ENCODE measurements at places on chromosomes 12 and 14.
A peak's percentile ranks its signal among the peaks of the same experiment; 100 is the strongest.

DNA sequence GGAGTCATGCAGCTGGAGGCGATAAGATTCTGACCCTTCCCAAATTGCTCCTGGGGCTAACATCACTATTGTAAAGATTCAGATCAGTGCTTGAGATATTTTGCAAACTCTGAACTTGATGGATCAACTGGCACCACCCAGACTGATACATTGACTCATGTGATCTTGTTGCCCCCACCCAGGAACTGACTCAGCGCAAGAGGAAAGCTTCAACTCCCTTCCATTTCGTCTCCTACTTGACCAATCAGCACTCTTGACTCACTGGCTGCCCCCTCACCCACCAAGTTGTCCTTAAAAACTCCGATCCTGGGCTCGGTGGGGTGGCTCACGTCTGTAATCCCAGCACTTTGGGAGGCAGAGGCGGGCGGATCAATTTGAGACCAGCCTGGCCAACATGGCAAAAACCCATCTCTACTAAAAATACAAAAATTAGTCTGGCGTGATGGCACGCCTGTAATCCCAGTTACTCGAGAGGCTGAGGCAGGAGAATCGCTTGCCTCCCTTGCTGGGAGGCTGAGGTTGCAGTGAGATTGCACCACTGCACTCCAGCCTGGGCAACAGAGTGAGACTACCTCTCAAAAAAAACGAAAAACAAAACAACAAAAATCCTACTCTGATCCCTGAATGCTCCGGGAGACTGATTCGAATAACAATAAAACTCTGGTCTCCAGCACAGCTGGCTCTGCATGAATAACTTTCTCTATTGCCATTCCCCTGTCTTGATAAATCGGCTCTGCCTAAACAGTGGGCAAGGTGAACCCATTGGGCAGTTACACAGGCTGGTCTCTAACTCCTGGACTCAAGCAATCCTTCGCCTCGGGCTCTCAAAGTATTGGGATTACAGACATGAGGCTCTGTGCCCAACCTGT lies 9.8 kb upstream of the ARF6 start:
- DNase-seq, result no peak

DNA sequence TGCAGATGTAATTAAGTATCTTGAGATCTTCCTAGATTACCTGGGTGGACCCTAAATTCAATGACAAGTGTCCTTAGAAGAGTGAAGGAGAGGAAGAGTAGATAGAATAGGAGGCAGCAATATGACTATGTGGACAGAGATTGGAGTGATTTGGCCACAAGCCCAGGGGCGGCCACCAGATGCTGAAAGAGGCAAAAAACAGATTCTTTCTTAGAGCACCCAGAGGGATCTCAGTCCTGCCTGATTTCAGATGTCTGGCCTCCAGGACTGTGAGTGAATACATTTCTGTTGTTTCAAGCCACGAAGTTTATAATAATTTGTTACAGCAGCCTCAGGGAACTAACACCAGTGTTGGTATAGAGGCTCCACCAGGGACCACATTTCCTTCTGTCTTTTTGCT lies 67.3 kb downstream of the DACT1 start:
- DNase-seq, result no peak

DNA sequence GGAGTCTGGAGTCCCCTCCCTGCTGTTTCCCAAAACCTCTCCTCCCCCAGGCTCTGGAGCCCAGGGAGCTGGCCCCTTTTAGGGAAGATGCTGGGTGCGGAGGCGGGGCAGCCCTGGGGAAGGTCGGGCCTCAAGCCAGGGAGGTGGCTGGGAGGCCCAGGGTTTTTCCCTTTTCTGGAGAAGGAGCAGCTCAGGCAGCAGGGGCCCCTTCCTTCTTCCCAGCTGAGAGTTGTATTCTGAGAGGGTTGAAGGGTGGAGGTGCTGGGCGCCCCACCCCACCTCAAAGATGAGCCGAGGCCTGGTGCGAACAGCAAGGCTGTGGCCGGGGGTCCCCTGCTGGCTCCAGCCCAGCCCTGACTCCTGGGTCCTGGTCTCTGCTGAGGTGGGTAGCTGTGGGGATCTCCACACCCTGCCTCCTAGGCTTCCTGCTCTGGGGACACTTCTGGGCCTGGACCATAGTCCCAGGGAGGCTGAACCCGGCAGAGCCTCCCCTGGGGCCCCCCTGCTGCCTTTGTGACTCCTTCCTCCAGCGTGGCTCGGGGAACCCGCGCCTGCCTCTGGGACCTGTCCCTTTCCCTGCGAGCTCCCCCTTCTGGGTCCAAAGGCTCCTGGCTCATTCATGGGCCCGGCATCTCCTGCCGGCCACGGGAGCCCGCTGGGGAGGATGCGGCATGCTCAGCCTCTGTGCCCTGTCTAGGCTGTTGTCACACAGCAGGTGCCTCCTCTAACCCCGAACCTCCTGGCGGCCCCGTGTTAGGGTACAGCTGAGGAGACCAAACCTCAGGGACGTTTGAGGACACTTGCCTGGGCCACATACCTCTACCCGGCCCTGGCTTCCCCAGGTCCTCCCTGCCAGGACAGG lies 4.4 kb downstream of the TRMT61A start:
- no peak for DNase-seq

GRCh38 chr12:92739113-92739512 lies 36.3 kb downstream of the PLEKHG7 start:
- DNase-seq, result no peak

GRCh38 chr14:23694949-23695663 lies 58.9 kb downstream of the DHRS2 start:
- no peak for DNase-seq

- DNase-seq, result no peak
These were observed 203.9 kb downstream of the MYRFL start for GRCh38 chr12:70028918-70029317.

GRCh38 chr12:42958291-42958674 lies 368.7 kb upstream of the PRICKLE1 start:
- no peak for DNase-seq

GRCh38 chr14:76386944-76387782 lies 11.2 kb downstream of the ESRRB start:
- peak; percentile 77 for DNase-seq

DNA sequence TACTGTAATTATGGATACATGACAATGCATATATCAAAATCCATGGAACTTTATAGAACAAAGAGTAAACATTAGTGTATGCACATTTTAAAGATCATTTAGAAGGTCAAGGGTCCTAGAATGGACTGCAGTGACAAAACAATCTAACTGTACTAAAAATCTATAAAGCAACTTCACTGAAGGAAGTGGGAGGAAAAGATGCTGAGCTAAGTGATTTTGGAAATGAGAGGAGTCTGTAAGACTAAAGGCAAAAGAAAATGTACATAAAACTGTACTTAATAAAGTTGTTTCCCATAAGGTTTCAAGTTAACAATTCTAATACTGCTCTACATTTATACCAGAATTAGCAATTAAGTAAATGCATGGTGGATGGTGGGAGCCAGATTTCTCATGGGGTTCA lies 46.9 kb upstream of the HIF1A start:
- no peak for DNase-seq

DNA sequence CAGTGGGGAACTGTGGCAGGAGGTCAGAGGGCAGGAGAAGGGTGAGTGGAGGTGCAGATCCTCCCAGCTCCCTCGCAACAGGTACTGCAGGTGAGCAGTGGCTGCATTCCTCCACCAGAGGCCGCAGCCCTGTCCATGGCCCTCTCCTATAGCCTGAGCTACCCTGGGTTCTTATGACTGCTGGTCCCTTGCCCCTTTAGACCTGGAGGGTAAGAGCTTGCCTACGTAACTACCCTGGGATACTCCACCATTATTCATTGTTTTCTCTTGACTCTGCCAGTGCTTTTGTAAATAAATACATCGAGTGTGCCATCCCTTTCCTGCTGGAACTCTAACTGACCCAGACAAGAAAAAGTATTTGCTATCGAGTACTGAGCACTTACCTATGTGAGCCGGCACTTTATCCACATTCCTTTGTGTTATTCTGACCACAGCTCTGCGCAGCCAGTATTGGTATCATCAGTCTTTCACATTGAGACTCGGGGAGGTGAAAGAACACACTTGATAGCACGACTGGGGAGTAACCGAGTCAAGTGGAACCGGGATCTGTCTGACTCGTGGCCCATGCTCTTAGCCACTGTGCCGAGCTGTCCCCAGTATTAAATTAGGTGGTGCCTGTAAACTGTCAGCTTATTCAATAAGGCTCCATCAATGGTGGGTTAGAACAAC lies 38.5 kb downstream of the LTBP2 start:
- DNase-seq, result no peak

DNA sequence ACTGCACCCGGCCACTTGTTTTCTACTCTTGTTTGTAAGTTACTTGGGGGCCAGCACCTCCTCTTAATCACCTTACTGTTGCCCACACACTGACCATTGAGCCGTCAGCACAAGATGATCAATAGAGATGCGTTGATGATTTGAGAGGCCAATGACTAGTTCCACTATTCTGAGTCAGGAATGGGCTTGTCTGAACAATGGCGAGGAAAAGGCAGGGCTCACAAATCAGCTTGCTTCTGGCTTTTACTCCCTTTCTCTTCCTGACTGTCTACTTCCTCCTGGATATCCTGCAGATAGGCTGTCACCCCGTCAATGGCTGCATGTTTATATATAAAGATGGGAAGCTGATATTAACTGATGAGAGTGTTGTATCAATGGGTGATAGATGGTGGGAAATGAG lies 29.1 kb upstream of the HDAC7 start:
- DNase-seq, result no peak

- DNase-seq, result no peak
These were observed 94.6 kb downstream of the TMEM30B start for GRCh38 chr14:61186341-61187195.

GRCh38 chr12:103821773-103822172 lies 19.3 kb downstream of the NT5DC3 start:
- no peak for DNase-seq

DNA sequence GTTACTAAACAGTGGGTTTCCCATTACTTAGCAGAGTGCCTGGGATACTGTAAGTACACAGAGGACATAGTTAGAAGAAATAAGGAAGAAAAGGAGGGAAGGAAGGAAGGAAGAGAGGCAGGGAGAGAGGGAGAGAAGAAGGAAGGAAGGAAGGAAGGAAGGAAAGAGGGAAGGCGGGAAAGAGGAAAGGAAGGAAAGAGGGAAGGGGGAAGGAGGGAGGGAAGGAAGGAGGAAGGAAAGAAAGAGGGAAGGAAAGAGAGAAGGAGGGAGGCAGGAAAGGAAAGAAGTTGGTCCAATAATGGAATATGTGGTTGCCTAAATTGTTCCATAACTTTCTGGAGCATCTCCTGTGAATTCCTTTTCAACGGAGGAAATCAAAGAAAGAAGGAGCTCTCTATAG lies 1230.4 kb downstream of the AACS start:
- no peak for DNase-seq

DNA sequence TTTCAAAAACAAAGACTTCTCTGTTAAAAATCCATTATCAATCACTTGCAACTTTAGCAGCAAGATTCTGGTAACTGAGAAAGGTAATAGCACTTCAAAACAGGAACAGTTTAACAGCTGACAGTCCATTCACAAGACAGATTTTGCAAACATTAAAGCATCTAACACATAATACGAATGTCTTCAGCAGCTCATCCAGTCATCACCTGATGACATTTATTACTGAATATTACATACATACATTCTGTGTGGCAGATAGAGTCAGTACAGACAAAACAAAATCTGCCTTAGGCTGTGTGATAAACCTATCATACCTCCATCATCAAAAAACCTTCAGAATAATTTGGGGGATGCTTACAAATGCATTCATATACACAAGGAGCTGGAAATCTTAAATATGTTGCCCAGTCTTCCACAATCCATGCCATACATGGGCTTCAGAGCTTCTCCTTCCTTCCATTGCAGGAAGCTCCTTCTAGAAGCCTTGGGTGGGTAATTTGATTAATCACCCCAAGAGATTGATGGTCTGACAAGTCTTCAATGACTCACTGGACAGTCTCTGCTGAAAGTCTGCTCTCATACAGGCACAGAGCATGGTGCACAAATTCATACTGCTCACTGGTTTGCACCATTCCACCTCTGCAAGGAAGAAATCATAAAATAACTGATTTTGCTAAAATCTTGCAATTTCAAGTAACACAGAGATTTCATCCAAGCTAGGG lies 1.6 kb upstream of the PTPRB start:
- DNase-seq, result no peak

- DNase-seq, result no peak
These were observed 176.2 kb upstream of the PWP1 start for GRCh38 chr12:107509421-107509820.

GRCh38 chr14:50666772-50667683 lies 1.1 kb downstream of the SAV1 start:
- DNase-seq, result peak; percentile 49

- DNase-seq, result peak; percentile 84
These were observed 23.2 kb downstream of the NRDE2 start for GRCh38 chr14:90308561-90308960.

GRCh38 chr14:69701291-69701690 lies 65.7 kb upstream of the SRSF5 start:
- DNase-seq, result no peak

DNA sequence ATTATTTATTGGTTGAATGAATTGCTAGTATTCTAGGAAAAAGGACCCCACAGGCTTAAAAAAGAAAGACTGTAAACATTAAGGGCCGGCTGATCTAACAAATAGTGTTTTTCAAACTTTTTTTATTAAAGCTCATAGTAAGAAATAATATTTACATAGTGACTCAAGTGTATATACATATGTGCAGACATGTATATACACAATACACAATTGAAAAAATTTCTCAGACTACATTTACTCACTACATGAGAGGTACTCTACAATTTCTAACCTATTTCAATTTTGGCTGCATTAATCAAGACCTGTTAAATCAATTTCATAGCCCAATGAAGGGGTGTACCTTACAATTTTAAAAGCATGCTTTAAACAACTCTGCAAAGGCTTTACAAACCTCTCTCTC lies 17.5 kb downstream of the KCNH5 start:
- no peak for DNase-seq

DNA sequence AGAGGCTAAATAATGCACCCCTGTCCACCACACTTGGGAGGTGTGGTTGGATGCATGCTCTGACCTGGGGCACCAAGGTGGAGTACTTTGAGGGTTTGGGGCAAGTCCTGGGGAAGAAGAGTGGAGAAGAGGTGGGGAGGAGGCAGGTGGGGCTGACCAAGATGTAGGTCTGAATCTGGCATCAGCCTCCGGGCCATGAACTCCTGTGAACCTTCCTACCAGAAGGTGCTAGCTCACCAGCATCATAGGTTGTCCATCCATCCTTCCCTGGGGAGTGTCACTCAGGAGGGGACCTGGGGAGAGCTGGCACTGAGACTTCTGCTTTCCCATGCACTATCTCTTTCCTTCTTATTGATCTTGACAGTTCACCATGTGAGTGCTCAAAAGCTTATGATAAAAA lies 13.6 kb upstream of the EMP1 start:
- DNase-seq, result no peak

- peak; percentile 39 for DNase-seq
These were observed 23.1 kb downstream of the ETV6 start for GRCh38 chr12:11672256-11673191.
